ENCODE measurements at places on chromosomes 5 and 9.

DNA sequence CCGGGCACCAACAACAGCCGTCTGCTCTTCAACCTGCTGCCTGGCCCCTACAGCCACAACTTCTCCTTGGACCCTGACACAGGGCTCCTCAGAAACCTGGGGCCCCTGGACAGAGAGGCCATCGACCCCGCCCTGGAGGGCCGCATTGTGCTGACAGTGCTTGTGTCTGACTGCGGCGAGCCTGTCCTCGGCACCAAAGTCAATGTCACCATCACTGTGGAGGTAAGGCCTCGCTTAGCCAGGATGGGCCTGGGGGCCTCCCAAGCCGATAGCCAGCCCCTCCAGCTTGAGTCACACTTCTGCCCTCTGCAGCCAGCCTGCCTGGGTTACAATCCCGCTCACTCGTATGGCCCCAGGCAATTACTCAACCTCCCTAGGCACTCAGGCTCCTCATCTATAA is 28.6 kb downstream of the GPRIN1 start:
- no peak for DNase-seq

GRCh38 chr9:75866273-75866871 is 24.1 kb upstream of the PCSK5 start:
- no peak for DNase-seq

DNA sequence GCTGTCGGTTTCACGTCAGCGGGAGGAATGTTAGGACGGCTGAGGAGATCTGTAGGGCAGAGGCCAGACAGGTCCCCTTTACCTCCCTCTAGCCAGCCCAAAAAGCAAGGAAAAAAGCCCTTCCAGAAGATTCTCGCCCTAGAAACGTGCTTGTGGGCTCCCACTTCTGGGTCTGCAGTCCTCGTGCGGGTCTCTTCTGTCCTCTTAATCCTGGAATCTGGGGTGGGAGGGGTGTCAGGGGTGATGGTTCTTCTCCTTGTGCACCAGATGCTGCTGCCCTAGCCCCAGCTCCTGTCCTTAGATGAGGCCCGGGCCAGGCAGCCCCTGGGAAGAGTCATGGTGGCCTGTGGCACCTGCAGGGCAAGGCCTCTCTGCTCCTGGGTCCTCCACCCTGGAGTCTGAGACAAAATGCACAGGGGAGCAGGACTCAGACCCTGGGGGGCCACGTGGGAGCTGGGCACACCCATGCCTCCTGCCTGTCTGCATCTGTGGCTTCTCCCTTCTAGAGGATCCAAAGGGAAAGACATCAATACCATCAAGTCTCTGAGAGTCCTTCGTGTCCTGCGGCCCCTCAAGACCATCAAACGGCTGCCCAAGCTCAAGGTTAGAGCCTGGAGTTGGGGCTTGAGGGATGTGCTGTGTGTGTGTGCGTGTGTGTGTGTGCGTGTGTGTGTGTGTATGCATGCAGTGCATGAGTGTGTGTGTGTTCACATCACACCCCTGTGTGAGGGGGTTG is 174.2 kb downstream of the CACNA1B start:
- no peak for DNase-seq

- DNase-seq, result no peak
Observed at GRCh38 chr5:19790829-19791466, 197.1 kb downstream of the CDH18 start.

DNA sequence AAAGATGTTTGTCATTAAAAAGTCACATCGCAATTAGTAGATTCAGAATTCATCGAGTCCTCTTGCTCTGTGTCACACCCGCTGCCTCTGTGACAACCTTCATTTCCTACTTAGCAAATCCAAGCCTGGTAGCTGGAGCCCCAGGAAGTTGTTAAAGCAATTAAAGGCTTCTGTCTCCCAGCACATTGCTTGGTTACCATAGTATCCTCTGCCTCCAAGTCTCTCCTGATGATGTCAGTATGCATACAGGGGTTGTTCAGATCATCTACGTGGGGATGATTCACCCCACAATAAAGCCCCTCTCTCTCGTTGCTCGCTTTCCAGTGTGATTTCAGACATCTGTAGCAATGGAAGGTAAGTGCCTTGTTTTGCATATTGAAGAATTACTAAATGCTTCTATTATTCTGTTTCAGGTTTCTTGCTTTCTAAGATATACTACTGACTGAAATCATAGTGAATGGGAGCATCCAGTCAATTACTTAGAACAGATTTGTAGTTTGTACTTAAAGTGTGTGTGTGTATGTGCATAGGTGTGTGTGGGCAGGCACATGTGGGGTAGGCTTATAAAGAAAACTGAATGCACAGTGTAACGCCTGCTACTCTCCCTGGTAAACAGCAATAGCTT is 52.9 kb downstream of the PAM start:
- DNase-seq, result no peak

- DNase-seq, result no peak
Observed at GRCh38 chr5:35876922-35877321, 20.2 kb downstream of the IL7R start.

DNA sequence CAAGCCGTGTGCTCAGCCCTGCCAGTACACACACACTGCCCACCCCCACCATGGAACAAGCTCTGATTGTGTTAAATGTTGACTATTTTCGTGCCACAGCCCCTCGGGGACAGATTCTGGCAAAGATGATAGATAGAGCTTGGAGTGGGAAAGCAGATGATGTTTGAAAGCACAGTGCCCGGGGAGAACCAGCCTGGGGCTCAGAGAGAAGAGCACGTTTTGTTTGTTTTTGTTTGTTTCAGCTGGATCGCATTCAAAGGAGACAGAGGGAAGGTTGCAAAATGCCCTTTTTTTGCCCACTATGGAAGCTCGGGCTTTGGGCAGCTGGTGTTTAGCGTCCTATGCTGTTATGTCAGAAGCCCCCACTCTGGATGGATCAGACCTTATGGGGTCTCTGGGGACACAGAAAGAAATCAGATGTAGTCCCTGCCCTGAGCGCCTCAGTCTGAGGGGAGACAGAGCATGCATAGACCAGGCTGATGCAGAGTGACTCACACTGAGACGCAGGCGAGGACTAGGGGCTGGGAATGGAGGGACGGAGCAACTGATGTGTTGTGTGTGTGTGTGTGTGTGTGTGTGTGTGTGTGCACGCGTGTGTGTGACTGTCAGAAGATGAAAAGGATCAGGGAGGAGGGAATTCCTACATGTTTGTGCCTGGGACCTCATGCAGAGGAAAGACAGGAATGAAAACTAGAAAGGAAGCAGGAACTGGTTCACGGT is 229.7 kb downstream of the MELK start:
- no peak for DNase-seq

- DNase-seq, result no peak
Observed at GRCh38 chr5:6183391-6184390, 194.7 kb downstream of the MED10 start.

DNA sequence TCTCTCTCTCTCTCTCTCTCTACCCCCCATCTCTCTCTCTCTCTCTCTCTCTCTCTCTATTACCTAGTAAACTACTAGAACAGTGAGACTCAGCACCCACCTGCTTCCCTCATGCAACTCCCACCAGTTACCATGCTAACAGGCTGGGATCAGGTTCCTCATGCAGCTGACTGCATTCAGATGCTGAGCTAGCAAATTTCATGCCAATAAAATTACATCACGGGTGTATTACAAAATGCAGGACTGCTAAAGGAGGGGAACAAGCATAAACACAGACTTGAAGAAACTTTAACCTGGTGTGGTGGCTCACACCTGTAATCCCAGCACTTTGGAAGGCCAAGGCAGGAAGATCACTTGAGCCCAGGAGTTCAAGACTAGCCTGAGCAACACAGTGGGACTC is 76.0 kb downstream of the CEMIP2 start:
- no peak for DNase-seq

DNA sequence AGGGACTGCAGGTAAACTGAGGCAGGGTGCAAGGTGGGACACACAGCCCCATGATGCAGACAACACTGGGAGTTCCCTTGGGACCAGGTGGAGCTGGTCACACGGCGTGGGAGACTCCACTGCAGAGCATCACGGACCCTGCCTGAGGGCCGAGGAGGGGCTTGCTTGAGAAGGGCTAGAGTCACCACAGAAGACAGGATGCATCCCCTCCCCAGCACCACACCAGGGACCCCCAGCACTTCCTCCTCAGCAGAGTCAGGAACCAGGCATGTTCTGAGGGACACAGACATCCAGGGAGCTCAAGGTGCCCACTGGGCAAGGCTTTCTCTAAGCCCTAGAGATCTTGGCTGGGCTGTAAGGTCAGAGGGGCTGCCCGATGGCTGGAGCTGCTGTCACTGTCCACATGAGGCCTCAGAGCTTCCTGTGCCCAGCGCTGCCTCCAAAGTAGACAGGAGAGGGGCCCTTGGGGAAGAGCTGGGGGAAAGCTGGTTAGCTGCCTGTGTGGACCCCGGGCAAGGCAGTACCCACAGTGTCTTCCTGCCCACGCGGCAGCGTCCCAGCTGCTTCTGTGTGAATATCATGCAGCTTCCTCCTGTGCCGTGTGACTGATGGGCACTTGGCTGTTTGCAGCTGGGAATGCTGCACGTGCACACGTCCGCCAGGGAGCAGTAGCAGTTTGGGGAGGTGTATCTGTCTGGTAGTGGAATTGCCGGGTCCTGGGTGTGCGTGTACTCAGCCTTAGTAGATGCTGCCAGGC is 176.6 kb downstream of the CACNA1B start:
- DNase-seq, result no peak

DNA sequence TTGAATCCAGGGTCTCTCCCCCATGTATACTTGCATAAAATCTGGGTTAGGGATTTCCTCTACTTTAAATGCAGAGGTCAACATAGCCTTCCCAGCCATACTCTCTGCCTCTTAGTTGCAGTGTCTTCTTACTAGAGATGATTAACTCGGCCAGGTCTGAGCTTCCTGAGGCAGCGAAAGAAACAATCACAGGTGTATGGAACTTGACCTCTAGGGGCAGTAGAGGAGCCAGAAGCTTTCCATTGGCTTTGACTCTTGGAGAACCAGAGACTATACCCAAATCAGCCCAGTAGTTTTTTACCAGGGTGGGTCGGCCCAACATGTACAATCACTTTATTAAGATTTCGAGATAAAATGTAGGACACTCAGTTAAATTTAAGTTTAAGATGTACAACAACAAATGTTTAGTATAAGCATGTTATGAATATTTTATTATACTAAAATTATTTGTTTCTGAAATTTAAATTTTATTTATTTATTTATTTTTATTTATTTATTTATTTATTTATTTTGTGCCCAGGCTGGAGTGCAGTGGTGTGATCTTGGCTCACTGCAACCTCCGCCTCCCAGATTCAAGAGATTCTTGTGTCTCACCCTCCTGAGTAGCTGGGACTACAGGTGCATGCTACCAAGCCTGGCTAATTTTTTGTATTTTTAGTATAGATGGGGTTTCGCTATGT is 48.0 kb upstream of the DMRT3 start:
- no peak for DNase-seq

GRCh38 chr5:102087906-102088305 is 208.2 kb downstream of the SLCO4C1 start:
- DNase-seq, result no peak

- DNase-seq, result no peak
Observed at GRCh38 chr9:133569121-133569785, 34.7 kb downstream of the ADAMTSL2 start.
